Cardiac fibroblast (primary cell): ENCODE measurements at places on chromosomes 7 and 10.

GRCh38 chr7:71491336-71491735 is 359.4 kb downstream of the GALNT17 start:
- DNase-seq: no peak

- DNase-seq: peak; percentile 25
Measured at GRCh38 chr10:12701696-12702095, 299.8 kb downstream of the CCDC3 start.

DNA sequence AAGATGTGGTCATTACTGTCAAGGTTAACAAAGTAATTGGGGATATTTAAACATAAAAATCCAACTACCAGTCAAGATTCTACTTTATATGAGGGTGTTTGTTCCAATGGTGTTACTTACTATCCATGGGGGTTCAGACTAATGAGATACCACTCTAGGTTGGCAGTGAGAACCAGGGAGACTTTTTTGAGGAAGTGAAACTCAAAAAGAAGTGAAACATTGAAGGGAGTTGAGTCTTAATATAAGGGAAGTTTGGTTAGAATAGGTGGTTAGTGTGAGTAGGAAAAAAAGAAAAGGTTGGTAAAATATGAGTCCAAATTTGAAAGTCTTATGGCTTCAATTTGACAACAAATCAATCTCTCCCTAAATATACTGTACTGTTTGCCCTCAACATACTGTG is 123.6 kb upstream of the ANK3 start:
- no peak for DNase-seq

- DNase-seq: peak; percentile 93
Measured at GRCh38 chr7:30470771-30471170, 7.8 kb downstream of the NOD1 start.

- DNase-seq: no peak
Measured at GRCh38 chr7:88172842-88173241, 47.0 kb downstream of the SRI start.

DNA sequence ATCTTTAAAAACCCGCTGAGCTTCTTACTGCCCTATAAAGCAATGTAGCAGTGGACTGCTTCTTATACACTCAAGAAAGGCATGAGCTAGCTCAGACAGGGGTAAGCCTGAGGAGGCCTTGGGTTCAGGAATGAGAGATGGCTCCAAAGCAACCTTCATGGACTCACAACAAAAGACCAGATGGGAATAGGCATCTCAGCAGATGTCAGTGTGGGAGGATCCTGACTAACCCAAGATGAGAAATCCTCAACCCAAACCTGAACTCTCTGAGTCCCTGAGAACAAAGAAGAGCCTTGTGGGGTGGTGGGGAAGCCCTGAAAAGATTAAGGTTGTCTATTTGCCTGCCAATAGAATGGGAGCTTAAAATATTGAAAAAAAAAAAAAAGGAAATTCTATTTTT is 807.4 kb downstream of the KCNMA1 start:
- no peak for DNase-seq

- peak; percentile 78 for DNase-seq
Measured at GRCh38 chr10:127977357-127978009, 70.6 kb downstream of the PTPRE start.

- DNase-seq: peak; percentile 6
Measured at GRCh38 chr10:122060250-122060649, 71.3 kb downstream of the TACC2 start.

DNA sequence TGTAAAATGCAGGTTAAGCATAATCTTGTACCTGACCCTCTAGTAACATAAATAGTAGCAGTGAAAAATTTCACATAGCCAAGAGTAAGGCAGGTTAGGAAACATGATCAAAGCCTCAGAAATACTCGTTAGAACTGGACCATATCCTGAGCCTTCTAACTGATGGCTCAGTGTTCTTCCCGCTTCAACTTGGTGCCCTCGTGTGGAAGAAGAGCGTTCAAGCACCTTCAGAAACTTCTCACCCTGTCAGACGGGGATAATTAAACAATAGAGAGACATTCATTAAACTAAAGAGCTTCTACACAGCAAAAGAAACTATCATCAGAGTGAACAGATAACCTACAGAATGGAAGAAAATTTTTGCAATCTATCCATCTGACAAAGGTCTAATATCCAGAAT is 124.5 kb downstream of the MYOF start:
- peak; percentile 43 for DNase-seq

GRCh38 chr10:110167149-110167548 is 40.3 kb upstream of the MXI1 start:
- no peak for DNase-seq

GRCh38 chr10:11742009-11742778 is at the start of gene ECHDC3:
TSS of gene ECHDC3 (plus strand) at chr10:11742382. CDS start at chr10:11742577, 195 bp downstream.
- DNase-seq: peak; percentile 46
